RPMI8226 (cell line): ENCODE measurements at places on chromosomes 5 and 9.

- no peak for DNase-seq
These were observed 115.1 kb upstream of the CD180 start for GRCh38 chr5:67311701-67312100.

DNA sequence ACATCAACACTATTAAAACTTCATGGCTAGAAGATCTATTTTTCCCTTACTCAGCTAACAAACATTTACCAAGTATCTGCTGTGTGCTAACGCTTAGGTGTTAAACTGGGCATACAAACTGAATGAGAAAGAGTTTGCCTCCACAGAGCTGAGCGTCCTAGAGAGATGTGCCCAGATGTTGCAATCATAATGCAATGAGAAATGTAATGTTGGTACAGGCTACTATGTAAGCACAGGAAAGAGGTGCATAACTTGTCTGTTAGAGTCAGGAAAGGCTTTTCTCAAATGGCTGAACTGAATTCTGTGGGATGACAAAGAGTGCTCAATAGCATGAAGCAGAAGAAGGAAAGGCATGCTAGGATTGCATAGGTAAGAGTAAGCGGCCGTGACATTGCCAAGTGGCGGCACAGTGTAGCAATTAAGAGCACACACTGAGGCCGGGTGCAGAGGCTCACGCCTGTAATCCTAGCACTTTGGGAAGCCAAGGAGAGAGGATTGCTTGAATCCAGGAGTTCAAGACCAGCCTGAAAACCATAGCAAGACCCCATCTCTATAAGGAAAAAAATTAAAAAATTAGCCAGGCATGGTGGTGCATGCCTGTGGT, 137.8 kb downstream of the MEF2C start:
- DNase-seq: no peak

GRCh38 chr5:162289489-162289888, 221.9 kb downstream of the GABRG2 start:
- DNase-seq: no peak

- no peak for DNase-seq
These were observed 17.8 kb downstream of the BOD1 start for GRCh38 chr5:173598686-173599085.

DNA sequence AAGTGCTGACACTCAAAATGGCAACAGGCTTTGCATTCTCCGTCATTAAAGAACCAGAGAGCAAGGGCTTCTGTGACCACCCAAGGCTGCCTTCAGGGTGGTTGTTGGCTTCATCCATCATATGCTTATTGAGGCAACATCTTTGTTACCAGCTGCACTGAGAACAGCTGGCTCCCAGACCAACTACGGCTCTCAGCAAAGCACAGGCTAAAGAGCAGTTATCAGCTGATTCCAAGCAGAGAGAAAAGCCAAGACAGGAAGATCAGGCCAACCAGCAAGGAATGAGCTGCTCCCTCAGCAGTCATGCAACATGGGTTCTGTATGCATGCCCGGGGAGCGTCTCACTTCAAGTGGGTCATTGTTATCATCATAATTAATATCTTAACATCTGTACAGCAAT, 358.9 kb downstream of the ACTL7B start:
- DNase-seq: no peak

GRCh38 chr5:127441799-127442484, 75.5 kb upstream of the PRRC1 start:
- no peak for DNase-seq
